AG10803 (cell line): ENCODE measurements at places on chromosomes 2 and 18.

GRCh38 chr18:499776-500631 is 497 bp downstream of the COLEC12 start:
- DNase-seq = peak; percentile 66

- no peak for DNase-seq
Measured at GRCh38 chr2:199441759-199442158, 16.0 kb downstream of the SATB2 start.

GRCh38 chr2:157283468-157283867 is 26.0 kb downstream of the GALNT5 start:
- no peak for DNase-seq

DNA sequence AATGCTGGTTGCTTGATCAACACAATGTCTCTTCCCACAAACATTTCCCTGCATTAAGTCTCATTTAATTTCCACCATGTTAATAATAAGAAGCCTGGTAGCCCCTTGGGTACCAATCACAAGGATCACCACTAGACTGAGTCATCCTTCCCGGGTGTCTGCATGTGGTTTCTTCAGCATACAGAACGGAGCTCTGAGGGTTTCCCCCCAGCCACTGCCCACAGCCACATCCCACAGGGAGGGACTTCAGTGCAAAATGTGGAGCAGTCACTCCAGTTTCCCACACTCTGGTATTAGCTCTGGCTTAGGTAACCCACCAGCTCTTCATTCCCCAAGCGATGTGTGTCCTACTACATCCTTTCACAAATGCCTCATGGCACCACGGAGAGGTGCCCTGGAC is 42.7 kb upstream of the POLE4 start:
- DNase-seq = peak; percentile 33
